ENCODE measurements at places on chromosomes 4 and X.

DNA sequence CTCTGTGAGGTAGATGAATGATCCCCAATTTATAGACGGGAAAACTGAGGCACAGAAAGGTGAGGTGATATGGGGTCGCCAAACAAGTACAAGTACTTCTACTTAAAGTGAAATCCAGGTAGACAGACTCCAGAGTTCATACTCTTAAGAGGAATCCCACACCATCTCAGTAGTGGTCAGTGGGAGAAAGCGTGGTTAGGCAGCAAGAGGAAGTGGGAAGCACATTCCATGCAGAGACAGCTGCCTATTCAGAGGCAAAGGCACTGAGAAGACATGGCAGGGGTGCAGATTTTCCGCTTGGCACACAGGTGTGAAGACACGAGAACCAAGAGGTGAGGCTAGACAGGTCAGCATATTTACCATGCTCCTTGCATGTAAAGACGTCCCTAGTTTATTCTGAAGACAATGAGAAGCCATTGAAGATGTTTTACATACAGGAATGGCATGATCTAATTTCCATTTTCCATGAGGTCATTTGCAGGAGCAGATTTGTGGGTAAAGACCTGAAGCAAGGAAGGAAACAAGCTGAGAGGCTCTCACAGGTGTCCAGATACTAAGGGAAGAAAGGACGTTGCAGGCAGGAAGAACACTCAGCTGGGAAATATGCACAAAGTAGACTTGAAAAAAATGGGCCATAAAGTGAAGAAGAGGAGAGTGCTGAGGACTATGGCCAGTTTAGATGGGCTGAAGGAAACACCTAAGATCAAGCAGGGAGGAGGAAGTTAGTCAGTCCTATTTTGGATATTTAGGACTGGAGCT, 17.3 kb upstream of the CLNK start:
- DNase-seq = peak; percentile 38

DNA sequence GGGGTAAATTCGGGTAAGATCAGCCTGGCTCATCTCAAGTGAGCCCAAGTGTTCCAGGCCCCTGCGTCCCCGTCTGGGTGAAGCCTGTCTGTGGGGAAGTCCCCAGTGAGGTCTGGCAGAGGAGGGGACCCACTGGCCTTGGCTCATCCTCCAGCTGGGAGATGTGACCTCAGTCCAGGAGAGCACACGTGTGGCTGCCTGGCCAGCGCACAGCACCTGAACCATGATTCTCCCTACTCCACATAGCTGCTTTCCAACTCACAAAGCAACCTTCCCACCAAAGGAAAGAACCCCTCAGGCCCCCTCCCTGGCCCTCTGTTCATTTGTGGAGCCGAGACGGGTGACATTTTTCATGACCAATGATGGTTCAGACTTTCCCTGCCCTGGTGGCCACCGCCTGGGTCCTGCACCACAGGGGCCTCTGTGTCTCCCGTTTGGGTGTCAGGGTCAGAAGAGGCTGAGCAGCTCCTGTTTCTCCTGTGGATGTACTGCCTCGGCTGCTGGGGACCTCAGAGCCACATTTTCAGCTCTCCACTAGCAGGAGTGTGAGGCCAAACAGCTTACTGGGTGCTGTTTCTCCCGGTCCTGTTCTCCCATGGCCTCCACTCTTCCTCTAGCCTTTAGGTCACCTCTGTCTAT, 111.4 kb downstream of the CPZ start:
- no peak for DNase-seq

GRCh38 chrX:49310371-49310770, 6.9 kb downstream of the GAGE10 start:
- no peak for DNase-seq

DNA sequence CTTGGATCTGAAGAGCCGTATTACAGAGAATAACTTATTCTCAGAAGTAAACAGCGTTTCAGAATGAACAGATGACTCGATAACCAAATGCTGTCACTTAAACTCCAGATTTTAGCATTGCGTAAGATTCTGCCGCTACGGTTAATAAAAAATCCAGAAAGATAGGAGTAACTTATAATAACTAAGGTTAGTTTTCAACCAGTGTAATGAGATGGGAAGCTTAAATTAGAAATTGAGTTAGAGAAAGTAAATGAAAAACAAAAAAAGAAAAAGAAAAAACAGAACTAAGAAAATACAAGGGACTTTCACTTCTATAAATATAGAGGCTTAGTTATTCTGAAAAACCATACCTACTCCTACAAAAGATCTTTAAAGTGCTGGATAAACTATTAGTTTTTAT, 13.1 kb upstream of the PARM1 start:
- DNase-seq = no peak

DNA sequence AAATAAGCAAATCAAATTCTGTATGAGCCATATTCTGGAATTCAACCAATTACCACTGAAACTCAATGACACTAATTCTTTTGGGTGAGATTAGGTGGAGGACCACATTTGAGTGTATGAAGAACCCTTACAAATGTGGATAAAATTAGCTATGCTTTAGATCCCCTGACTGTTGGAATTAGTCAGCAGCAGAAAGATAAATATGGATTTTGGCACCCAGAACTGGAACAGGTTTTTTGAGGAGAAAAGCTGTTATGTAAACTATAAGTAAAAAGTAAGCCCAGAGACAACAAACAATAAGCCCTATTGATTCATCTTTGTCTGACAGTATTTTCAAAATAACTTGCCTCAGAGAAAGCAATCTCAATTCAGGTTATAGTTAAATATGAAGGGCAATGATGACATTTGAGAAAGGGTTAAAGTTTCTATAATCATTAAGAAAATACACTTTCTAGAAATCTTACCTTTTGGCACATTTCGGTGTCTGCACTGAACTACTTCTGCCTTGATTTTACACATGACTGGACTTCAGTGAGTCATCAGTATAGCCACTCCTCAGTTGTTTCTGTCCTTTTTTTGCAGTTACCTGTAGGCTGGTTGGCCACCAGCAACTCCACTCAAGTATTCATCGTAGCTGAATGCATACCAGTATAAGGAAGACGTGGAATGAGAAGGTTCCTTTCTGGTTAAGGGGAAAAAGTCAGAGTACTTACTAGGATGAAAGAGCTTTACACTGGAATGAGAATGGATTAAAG, 80.0 kb downstream of the KCTD8 start:
- DNase-seq = no peak

GRCh38 chr4:122702939-122703338, 29.6 kb upstream of the BBS12 start:
- no peak for DNase-seq

GRCh38 chr4:38804654-38805295, at the start of gene TLR1:
Gene TLR1 (minus strand): TSS chr4:38804791. CDS start chr4:38798831, 5,960 bp downstream.
- DNase-seq = peak; percentile 74

- DNase-seq = peak; percentile 75
Measured at GRCh38 chr4:87853108-87853507, 20.3 kb downstream of the MEPE start.

DNA sequence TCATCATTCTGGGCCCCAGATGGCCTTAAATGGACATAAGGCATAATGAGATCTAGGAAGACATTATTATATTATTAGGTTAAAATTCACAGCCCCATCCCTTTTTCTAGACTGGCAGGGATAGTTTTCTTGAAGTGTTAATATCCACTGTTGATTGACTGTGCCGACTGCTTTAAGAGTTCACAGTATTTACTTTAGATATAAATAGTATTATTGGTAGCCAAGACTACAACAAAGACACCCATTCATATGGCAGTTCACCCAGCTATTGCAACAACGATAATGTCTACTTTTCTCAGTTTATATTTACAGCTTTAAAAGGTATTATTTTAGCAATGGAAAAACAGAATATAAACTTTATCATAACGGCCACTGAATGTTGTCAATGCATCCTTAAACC, 922.2 kb upstream of the POU3F4 start:
- DNase-seq = no peak

GRCh38 chrX:22057667-22058066, 25.5 kb downstream of the PHEX start:
- DNase-seq = no peak

- DNase-seq = peak; percentile 97
Measured at GRCh38 chr4:84691170-84691691, 108.3 kb downstream of the CDS1 start.

DNA sequence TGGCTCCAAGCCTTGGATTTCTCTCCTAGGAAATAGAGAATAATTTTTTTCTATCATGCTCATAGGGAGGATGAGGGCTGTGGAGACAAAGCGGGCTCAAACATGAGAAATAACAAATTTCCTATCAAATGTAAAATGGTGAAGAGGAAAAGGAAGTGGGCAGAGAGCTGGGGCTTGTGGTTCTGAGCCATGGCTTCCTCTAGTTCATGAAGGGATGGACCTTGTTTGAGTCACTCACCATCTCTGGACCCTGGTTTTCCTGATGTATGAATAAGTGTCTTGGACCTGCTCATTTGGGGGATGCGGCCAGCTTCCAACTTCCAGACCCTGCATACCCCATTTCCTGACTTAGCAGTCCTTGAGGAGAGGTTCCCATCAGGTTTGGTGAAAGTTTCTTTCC, 63.0 kb downstream of the MSX1 start:
- no peak for DNase-seq

DNA sequence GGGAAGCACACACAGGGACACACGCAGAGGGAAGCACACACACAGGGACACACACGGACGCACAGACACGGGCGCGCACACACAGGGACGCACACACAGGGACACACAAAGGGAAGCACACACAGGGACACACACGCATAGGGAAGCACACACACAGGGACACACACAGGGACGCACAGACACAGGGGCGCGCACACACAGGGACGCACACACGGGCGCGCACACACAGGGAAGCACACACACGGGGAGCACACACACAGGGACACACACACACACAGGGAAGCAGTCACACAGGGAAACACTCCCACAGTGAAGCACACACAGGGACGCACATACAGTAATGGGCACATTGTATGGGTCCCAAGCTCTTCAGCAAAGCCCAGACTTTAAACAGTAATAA, 685.3 kb downstream of the TRIML1 start:
- DNase-seq = no peak

- DNase-seq = no peak
Measured at GRCh38 chrX:30781711-30782444, 107.2 kb downstream of the TAB3 start.

DNA sequence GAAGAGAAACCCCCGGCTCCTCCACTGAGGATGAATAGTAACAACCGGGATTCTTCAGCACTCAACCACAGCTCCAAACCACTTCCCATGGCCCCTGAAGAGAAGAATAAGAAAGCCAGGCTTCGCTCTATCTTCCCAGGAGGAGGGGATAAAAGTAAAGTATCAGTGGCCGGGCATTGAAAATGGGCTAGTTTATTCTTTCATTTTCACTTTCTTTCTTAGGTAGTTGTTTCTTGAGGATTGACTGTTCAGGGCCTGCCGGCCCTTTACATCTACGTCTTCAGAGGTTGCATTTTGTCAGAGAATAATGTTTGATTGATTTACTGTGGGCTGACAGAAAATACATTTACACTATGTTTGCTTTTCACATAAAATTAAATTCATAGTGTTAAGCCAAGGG, 27.1 kb downstream of the PAK3 start:
- no peak for DNase-seq

DNA sequence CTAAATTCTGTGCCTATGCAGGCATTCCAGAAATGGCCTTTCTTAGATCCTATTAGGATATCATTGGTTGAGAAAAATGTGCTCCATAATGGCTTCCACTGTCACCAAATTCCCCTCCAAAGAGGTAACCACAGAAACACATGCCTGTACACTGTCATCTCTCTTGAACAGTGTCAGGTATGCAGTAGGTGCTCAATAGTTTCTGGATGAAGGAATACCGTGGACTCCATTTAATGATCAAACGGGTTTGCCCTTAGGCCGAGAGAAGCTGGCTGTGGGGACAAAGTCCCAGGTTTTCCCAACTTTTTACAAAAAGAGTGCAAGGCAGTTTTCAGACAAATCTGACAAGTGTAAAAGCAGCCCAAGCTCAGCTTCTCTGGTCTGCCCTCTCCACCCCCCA, 16.5 kb upstream of the MTM1 start:
- no peak for DNase-seq

GRCh38 chr4:48015216-48015615, 1.3 kb downstream of the CNGA1 start:
- DNase-seq = no peak

GRCh38 chr4:76215077-76215476, 1.5 kb upstream of the SCARB2 start:
- no peak for DNase-seq

- DNase-seq = no peak
Measured at GRCh38 chrX:119417376-119417775, 18.2 kb downstream of the SLC25A43 start.

- DNase-seq = peak; percentile 27
Measured at GRCh38 chrX:121635141-121635540, 587.7 kb downstream of the GLUD2 start.

DNA sequence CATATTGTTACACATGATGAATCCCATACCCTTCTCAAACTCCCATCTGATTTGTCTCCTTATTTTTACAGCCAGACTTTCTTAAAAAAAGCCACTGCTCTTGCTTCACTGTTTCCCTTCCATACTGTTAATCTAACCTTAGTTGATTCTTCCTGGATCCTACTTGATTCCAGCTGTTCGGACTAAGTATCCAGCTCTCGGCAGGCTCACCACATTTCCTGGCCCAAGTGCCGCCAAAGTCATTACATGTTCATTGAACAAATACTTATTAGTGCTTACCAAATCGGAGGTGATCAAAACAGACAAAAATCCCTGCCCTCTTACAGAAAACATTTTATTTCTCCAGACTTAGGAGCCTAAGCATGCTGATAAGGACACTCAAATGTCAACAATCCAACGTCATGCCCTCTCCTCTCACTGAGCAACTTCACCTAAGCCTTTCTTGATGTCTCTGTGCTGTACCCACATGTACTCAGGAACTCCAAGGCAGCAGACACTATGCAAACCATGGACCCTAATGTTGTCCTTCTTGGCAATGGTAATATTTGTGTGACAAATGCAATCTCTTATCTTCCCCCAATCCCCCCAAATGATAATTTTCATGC, 45.1 kb upstream of the C1QTNF7 start:
- DNase-seq = no peak

DNA sequence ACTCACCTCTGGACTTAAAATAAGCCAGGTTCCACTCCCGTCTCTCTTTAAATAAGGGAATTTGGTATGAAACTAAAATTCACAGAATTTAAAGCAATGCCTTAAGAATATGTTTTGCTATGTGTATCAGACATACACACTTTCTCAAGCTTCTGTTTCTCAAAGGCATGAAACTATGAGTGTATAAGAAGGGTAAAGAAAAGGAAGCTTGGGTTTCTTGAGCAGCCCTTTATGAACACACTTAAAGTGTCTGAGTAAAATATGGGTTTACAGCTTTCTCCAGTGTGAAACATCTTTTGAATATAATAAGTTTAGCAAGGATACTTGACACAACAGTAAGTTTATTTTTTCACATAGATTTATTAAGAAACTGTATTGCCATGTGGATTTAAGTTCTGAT, 370.5 kb downstream of the TMA16 start:
- DNase-seq = no peak

GRCh38 chr4:175062183-175062592, 144.0 kb downstream of the ADAM29 start:
- no peak for DNase-seq

GRCh38 chrX:142256935-142257334, 51.8 kb upstream of the MAGEC2 start:
- no peak for DNase-seq

Measured in astrocyte of the spinal cord (primary cell).